ENCODE measurements at places on chromosomes 7 and 10.

DNA sequence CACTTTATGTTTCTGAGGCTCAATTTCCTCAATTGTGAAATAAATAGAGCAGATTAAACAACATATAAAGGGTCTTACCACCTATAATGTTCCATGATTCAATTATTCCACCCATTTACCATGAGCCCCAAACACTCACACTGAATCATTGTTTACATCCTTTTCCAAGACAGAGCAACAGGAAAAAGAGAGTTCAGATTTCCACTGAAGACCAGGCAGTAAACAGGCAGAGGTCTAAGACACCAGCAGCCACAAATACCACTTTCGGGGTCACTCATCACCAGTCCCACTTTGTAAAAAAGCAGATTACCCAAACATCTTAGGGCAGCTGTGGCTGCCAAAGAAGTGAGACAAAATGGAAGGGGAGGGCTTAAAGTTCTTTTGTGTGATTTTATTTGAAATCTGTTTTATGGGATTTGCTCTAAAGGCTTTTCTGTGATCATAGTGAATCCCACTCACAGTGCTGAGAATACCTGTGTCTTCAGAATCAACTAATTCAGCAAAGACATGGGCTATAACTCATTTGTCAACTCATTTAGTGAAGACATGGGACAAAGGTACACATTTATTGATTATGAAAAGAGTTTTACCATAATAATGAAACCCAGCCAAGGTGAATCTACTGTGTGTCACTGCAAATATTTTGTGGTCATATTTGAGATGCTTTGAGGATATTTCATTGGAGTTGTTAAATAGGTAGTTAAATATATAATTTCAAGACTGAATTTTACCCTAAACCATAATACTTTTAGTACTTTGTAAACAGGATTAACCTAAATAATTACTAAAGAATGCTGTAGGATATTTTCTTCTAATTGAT lies 24.8 kb upstream of the DLD start:
- DNase-seq = no peak

DNA sequence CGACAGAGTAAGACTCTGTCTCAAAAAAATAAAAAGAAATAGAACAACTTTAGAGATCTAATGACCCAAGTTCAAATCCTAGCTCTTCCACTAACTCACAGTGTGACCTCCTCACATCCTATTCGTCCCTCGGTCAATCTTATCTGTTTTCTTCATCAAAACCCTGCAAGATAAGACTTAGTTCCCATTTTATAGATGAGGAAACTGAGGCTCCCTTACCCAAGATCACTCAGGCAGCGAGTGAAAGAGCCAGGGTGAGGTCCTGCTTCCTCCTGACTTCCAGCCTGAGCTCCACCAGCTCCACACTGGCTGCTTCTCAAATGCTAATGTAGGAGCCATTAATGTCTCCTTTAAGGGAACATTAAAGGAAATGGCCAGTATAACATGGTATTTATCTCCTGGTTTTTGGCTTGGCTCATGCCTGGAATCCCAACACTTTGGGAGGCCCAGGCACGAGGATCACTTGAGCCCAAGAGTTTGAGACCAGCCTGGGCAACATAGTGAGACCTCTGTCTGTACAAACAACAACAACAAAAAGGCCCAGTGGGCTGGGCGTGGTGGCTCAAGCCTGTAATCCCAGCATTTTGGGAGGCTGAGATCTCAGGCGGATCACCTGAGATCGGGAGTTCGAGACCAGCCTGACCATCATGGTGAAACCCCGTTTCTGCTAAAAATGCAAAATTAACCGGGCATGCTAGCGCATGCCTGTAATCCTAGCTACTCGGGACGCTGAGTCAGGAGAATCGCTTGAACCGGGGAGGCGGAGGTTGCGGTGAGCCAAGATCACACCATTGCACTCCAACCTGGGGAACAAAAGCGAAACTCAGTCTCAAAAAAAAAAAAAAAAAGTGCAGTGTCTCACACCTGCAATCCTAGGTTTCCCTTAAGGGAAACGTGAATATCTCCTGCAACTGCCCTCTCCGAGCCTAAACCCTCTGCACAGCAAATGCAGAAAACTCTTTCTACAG lies 3.4 kb upstream of the RHBDD2 start:
- DNase-seq = no peak

DNA sequence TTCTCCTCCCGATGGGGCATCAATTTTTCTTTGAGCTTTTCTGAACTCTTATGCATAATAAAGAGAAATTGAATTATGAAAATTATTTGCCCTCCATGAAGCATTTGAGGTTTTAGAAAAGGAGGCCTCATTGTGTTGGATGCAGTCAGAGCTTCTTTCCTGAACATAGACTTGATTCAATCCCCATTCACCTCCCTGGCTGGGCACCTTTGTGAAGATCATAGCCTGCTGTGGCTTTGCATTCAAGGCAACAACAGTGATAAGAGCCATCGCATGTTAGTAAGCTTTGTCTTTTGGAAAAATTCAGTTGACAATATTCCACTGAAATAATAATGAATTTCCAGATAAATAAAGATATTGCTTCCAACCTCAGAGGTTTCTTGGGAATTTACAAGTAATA lies 87.1 kb downstream of the TRIL start:
- no peak for DNase-seq

GRCh38 chr7:142338633-142339501 lies 81.0 kb upstream of the PRSS58 start:
- DNase-seq = peak; percentile 5

DNA sequence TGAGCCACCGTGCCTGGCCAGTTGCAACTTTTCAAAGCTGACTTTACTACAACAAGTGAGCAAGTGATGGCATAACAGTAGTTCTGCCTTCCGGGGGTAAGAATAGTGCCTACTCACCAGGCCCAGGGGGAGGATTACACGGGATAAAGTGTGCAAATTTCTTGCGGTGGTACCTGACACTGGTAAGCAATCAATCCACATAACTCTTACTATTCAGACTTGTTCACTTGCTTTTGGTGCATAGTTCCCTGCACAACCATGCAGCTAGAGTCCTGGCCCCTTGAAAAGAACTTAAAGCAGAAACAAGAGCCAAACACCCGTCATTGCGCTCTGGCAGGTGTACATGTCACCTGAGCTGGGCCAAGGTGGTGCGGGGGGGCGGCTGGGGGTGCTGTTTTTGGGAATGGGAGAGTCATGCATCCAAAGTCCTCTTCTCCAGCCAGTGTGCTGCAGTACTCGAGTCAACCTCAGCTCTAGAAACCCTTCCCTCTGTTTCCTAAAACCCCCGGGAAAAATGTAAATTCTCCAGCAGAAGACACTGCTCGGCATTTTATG lies 5.4 kb upstream of the COBL start:
- DNase-seq = no peak

GRCh38 chr10:133278577-133279265 lies 2.1 kb upstream of the ADAM8 start:
- DNase-seq = no peak

GRCh38 chr10:129796710-129797420 lies 167.2 kb downstream of the EBF3 start:
- DNase-seq = no peak

DNA sequence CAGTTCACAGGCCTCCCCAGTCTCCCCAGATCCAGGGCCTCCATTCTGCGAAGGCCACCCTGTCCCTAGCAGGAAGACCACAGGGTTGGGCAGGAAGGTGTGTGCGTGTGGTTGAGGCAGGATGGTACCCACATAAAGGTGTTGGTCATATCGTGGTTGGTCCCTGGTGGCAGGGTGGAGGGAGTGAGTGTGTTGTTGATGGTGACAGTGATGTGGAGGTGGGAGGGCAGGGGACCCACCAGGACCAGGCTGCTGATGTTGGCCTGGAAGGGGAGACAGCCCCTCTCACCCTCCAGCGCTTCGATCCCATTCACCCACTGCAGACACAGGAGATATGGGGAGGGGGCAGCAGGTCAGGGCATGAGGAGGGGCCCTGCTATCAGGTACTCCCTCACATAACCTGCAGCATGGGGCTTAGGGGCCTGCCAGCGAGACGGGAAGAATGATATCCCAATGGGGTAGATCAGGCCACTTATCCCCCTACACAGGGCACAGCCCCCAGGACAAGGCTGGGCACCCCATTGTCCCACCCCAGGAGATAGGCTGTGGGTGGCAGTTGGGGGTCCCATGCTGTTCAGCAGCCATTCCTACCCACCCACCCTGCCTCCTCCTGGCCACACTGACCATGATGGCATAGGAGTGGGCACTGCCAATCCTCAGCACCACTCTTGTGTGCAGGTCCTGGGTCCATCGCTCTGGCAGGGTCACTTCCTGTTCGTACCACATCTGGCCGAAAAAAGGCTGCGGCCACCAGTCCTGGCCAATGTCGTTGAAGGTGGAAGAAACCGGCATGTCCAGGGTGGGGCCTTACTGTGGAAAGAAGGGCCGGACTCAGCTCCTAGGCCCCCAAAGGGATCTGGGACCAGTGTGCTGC lies 69.0 kb upstream of the ZNF479 start:
- DNase-seq = no peak

DNA sequence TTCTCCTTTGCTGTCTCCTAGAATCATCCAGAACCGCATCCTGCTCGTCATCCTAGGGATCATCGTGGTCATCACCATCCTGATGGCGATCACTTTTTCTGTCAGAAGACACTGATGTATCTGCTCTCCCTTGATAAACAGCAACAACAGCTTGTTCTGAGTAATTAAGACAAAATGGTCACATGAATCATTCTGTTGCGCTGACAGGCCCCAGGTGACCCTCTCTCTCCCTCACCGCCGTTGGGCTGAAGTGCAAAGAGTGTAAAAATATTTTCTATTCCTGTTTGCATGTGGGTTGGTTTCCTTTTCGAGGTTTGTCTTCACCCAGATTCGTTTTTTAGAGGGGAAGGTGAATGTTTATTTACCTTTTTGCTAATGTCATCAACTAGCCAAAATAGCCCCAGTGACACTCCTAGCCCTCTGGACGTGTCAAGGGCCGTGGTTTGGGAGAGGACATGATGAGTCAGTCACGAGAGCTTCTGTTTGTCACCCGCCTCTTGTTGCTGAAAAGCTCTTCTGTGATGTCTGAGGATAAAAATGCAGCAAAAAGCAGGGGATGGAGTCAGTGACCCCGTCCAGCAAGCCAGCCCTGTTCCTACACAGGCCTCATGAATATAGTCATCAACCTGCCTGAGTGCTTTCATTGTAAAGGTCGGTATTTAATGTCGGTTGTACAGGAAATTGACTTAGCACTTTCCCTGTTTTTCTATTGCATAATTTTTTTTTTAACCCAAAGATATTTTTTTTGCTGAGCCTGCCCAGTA lies 134.6 kb upstream of the TCF7L2 start:
- no peak for DNase-seq

- DNase-seq = no peak
Measured at GRCh38 chr10:60896810-60897209, 47.2 kb downstream of the RHOBTB1 start.

GRCh38 chr7:5545222-5545914 lies 121.7 kb upstream of the TNRC18 start:
- DNase-seq = no peak

DNA sequence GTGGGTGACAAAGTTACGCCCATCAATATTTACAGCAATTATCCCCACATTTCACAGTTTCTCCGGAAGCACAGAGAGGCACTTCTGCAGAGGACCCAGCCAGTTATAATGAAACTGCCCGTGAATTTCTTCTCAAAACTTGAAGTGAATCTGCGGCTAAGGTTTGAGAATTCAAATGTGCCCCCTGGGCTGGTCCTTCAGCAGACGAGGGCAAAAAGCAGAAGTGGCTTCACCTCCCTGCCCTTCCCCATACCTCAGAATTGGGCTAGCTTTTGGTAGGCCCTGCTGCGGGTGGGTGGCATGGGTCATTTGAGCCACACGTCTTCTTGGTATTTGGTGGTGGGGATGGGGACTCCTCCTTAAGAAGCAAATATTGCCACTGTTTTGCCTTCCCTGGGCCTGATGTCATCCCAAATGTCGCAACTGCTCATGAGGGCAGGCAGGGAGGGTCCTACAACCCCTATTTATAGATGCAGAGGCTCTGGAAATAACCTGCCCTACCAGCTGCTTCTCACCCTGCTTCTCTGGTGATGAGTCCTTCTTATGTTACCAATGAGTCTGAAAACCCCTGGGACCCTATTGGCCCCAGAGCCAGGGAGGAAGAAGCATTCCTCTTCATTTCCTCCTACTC lies 16.6 kb upstream of the WDFY4 start:
- no peak for DNase-seq

Data from NCI-H1105 treated with DMSO at 0.1 percent for 48 hours (cell line).